ENCODE measurements at places on chromosomes 13 and 19.

DNA sequence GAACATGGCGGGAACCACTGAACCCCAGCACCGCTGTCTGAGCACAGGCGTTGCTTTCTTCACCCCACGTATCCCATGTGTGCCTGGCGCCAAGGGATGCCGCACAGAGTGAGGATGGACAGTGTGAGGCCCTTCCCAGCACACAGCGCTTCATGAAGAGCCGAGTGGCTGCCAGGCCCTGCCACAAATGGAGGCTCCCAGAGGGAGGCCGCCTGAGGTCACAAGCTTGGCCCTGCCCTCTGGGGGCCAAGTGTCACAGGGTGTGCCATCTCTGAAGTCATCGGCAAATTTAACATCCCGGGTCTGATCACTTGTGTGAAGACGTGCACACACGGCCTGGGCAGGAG lies 24.4 kb downstream of the MPND start:
- no peak for DNase-seq

- no peak for DNase-seq
These were observed 1460.3 kb upstream of the SLC10A2 start for GRCh38 chr13:104526561-104526960.

DNA sequence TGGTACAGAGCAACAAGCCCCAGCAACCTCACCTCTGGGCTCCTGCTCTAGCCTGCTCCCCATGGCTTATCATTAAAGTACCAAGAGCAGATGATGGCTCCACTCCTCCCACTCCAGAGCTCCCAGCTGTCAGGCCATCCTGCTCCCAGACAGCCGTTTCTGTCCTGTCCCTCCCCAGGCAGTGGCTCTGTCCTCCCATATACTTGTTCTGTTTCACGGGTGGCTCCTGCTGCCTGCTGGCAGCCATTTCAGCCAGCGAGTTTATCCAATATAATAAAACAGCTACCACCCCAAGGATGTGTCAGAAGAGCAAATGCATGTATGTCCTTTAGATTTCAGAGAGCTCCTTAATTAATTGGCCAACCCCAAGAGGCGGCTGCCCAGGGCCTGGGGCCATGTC lies 79.4 kb upstream of the VSTM2B start:
- no peak for DNase-seq

- no peak for DNase-seq
These were observed 885 bp downstream of the DDX49 start for GRCh38 chr19:18920400-18920799.

DNA sequence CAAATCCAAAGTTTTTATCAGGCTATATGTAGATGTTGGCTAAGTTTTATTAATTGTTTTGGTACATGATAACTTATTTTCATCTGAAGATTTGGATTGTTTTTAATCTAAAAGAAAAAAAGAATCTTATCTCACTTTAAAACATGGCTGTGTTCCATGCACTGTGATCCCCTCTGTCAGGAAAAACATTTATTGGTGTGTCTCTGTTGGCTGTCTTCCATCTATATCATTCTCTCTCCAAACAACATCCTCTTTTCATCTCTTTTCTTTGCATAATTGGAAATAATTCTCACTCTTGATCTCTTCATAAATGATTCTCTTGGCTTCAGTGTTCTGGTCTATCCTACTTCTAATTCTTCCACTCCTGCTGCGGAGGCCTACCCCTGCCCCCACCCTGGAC lies 4.2 kb downstream of the NALCN start:
- DNase-seq = no peak

GRCh38 chr13:113458253-113459065 lies 5.2 kb upstream of the ADPRHL1 start:
- DNase-seq = no peak

DNA sequence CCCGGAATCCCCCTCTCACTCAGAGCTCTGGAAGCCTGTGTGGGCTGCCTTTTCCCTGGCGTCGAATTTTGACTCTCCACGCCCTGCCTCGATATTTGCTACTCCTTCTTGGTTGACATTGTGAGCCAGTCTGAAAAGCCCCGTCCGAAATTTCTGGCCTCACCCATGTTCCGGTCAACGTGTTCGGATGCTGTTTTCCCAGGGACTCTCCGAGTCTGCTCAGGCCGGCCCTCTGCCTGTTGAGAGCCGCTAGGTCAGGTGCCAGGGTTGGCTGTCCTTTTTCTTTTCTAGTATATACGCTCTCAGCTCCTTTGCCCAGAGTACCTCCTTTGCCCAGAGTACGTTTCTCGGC lies 6.8 kb upstream of the DGKH start:
- peak; percentile 24 for DNase-seq

GRCh38 chr13:20499986-20500385 lies 25.7 kb downstream of the CRYL1 start:
- DNase-seq = no peak

DNA sequence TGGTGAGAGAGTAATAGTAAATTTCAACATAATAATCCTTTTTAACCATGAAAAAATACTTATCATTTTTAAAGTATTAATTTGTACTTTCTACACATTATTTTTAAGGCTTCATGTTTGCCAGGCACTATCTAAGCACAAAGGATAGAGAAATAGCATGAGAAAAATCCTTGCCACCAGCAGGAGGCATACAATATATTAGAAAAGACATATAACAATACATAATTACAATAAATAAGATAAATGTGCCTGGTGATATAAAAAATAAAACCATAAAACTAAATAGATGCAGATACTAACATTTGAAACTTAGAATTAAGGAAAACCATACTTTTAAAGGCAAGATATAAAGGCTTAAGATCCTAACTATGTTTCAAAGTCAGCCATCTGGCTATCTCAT lies 1256.4 kb downstream of the DIAPH3 start:
- no peak for DNase-seq

DNA sequence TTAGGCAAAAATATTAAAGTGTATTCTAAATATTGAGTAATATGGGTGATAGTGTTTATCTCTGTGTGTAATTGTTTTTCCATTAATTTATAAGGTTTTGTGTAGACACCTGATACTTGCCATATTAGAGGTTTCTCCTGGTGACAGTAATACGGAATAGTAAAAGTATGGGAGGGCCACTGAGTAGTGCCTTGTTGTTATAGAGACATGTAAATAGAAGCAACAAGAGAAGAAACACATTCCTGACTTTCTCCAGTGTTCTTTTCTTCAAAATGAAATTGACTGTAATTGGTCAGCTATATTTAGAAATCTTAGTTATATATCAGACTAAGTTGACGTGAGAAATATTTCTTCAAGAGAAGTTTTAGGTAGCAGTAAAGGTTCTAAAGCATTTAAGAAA lies 18.5 kb downstream of the RNASEH2B start:
- DNase-seq = no peak

DNA sequence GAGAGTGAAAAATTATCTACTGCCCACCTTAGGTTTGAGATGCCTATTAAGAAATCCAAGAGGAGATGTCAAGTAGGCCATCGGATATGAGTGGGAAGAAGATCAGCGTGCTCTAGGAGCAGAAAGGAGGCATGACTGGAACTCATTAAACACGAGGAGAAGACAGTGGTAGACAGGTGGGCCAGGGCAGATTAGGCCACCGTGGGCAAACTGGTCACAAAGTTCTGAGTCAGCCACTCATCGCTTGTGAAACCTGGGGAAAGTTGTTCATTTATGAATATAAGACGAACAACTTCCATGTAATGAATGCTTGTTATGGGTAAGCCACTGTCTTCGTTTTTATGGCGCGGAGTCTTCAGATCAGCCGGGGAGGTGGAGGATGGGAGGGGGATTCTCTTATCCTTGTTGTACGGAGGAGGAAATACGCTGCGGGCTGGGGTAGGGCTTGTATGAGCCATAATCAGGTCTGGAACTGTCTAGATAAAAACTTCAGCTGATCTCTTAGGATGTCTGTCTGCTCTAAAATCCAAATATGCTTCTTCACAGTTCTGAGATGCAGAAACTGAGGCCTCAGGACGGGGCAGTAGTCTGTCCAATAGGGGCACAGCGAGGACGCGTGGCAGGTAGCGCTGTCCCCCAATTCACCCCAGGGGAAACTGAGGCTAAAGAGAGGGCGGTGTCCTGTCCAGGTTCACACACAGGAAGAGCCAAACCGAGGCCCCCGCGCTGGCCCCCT lies 1.1 kb upstream of the ZNF444 start:
- no peak for DNase-seq

GRCh38 chr19:20080656-20081055 lies 2.9 kb downstream of the ZNF90 start:
- no peak for DNase-seq

- DNase-seq = no peak
These were observed 872.0 kb upstream of the GPC6 start for GRCh38 chr13:92354583-92354982.

- DNase-seq = no peak
These were observed 434.7 kb downstream of the DIAPH3 start for GRCh38 chr13:59728896-59729545.

- DNase-seq = no peak
These were observed 38.1 kb downstream of the ZNF493 start for GRCh38 chr19:21434967-21435544.

DNA sequence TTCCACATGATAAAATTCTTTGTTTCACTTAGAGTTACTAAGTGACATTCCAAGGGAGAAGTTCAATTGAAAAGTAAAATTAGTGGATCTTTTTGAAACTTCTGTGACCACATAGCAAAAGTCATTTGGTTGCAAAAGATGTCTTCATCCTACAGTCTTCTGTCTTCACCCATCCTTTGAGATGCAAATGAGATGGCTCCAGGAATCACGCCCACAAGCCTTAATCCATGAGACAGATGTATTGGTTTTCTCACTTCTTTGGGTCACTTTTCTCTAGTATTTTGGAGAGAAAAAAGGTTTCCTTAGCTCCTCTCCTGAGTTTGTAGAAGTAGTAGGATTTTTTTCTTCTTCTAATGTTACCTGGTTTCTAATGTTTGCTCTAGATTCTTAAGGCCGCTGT lies 259.5 kb upstream of the SLC10A2 start:
- DNase-seq = no peak

DNA sequence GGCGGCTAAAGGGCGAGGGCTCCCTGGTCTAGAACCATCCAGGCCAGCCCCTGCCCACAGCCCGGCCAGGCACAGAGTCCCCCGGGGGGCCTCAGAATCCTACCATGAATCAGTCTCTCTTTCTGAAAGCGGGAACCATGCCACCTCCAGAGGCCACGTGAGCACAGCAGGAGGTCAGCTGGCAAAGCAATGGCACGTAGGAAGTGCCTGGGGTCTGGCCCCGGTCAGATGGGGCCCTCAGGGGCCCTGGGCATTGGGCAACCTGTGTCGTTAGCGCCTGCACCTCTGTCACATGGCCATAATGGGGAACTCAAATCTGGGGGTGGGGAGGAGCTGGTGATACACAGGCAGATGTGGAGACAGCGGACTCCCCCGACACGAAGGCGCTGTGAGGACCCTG lies 8.8 kb downstream of the MFSD12 start:
- no peak for DNase-seq

DNA sequence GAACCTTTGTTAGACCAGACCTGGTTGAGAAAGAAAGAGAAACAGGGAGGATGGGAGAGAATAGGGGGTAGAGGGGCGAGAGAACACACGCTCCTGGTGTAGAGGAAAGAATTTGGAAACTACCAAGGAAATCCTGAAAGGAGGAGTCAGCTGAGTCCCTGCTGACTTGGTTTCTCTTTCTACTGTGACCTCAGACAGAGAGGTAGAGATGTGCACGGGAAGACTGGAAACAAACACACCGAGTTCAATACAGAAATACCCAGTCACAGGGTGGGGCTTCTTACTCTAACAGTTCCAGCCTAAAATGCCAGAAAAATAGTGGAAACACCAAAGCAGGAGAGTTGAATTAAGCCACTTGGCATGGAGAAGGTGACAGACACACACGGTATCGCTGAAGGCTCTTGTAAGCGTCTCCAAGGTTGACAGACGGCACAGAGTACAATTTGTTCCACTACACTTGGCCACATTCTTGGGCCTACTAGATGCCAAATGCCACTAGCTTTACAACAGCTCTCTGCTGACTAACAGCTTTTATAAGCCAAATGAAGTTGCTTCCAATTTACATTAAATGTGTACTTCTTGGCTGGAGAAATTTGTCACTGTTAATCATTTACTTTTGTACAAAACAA lies 28.1 kb downstream of the LATS2 start:
- DNase-seq = no peak

GRCh38 chr13:48828962-48829411 lies 146.7 kb upstream of the FNDC3A start:
- no peak for DNase-seq

DNA sequence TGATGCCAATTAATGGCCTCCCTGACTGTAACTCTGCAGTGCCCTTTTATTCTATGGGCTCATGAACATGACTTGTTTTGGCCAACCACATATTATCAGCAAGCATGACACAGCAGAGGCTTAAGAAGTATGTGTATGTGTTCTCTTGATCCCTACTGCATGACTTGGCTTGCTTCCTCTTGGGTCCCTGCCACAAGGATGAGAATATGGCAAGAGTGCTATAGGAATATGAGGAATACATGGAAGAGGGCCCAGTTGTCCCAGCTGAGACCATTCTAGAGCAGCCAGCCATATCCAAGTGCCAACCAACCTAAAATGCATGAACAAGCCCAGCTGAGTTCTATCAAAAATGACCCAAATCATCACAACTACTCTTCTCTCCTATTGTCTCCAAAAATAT lies 576.7 kb upstream of the PCDH9 start:
- DNase-seq = no peak

DNA sequence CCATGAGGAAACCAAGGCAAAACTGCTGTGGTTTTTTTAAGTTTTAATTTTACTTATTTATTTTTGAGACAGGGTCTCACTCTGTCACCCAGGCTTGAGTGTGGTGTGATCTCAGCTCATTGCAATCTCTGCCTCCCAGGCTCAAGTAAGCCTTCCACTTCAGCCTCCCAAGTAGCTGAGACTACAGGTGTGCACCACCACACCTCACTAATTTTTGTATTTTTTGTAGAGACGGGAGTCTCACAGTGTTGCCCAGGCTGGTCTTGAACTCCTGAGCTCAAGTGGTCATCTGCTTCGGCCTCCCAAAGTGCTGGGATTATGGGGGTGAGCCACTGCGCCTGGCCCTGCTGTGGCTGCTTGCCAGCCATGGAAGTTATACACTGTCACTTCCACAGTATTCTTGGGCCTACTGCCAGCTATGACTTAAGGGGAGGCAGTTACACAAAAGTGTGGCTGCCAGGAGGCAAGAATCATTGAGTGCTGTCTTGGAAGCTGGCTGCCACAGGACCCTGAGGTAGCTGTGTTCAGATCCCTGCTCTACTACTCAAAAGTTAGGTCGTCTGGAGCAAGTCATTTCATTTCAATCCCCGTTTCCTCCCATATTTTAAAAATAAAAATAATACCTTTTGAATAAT lies 12.7 kb downstream of the FARP1 start:
- DNase-seq = no peak

DNA sequence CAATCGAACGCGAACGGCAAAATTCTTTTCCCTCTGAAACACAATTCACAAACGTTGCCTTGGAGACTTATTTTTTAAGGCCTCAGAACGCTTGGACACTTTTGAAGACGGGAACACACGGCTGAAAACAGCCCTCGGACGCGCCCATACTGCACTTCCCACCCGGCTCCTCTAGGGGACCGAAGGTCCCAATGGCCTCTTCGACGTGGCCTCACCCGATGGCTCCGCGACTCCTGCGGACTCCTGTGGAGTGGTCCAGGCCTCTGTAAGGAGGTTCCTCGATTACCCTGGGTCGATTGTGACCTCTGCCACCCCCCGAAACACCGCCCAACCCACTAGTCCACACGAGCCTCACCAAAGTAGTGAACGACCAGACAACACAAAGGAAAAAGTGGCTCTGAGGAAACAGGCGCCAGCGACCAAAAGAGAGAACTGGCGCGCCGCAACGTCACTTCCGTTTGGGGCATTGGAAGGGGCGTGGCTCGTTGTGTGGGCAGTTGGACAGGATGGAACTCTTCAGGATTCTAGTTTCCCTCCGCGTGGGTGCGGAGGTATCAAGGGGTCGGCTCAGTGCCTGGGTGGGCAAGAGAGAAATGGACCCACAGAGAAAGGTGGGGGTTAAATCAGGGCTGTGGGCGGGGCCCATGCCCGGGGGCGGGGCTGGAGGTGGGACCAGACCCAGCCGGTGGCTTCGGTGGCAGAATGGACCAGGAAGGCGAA lies at the start of gene ZNF560:
Gene ZNF560 (minus strand): TSS at position 434 of the 720 bp plus-strand sequence. CDS start 23,303 bp downstream, outside the sequence.
- no peak for DNase-seq

All from omental fat pad (tissue), 4 donors.